ENCODE measurements at places on chromosomes 3 and 15. TPM values are rescaled to one million over a fixed set of nuclear protein-coding genes. Genes with fewer than 3 reads are reported as not detected.

DNA sequence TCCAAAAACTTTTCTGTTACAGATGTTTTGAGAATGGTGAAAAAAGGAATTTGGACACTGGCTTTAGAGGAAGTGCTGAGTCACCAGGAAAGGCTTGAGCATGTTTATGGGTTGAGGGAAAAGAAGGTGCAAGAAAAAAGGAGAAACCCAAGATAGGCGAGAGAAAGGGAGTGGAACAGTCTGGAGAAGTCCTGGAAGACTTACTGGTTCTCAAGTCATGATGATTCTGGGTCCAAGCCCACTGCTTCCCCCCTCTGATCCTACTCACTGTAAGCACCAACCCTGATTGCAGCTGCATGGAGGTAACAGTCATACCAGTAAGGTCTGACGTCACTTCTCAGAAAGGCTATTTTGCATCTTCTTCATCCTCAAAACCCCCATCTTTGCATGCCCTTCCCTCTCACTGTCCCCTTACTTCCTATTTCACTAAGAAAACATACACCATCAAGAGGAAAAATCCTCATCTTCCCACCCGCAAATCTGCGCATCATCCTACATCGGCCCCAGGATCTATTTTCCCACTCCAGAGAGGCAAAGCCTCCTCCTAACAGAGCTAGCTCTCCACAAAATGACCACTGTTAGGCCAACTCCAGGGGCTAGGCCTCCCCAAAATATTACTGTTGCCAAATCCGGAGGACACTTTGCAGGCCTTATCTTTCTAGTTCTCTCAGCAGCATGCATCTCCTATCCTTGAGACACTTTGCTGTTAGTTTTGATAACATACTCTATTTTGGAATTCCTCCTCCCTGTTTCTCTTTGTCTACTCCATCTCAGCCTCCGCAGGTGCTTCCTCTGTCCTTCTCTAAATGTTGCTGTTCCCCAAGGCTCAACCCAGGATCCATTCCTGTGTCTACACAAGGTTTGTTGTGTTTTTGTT lies 3.2 kb upstream of the ATP13A3 start:
- no peak for DNase-seq

Gene AMIGO3
- 0.91 TPM for total RNA-seq

DNA sequence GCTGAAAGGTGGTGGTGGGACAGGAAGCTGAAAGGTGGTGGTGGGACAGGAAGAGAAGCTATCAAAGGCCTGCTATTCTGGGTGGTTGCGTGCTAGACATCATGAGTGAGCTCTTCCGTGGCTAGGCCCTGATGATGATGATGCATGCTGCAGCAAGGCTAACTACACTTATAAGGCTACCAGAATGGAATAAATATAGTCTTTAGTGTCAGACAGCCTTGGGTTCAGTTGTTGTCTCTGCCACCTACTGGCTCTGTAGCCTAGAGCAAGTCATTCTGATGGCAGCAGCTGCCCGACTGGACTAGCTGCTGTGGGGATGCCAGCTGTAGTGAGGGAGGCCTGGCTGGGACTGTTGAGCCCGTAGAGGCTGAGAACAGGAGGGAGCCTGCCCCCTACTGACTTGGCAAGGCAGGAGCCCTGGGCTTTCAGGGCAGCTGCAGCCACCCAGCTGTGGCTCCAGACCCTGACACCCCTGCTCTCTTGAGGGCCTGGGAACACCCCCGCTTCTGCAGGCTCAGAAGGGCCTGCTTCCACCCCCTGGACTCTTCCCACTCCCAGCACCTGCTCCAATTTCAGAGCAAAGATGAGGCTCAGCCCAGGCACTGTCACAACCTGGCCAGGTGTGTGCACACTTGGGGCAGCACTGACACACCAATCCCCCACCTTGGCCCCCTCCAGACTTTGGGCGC lies 21.4 kb upstream of the ZBED2 start:
- DNase-seq = no peak

GRCh38 chr15:67063689-67064606 lies 1.5 kb upstream of the SMAD3 start:
- DNase-seq = no peak

GRCh38 chr3:65200310-65200970 lies 512.6 kb upstream of the ADAMTS9 start:
- DNase-seq = no peak

GRCh38 chr3:107651782-107652181 lies 129.0 kb downstream of the BBX start:
- no peak for DNase-seq

GRCh38 chr3:119586733-119587172 lies 7.5 kb downstream of the ADPRH start:
- no peak for DNase-seq

DNA sequence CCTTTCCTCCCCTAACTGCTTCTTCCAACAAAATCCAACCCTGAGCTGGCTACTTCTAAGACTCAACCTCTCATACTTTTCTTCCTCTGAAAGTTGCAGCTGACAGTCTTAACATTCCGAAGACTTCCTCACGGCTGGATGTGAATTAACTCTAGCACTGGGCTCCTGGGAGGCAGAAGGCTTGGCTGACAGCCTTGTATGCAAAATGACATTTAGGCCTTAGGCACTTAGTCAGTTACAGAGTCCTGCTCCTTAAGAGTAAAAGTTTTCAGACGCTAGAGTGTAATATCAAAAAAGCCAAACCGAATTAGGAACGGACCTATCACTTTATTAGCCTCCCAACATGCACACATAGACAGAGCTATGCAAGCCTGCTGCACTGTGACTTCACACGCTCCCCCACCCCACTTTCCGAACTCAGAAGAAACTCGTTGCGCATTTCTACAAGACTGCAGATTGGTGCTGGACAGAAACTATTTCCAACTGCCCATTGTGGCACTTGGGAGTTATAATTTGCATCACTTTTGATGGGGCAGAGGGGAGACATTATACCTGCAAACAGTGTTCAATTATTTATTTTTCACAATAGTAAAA lies 15.5 kb upstream of the ANXA2 start:
- DNase-seq = no peak

DNA sequence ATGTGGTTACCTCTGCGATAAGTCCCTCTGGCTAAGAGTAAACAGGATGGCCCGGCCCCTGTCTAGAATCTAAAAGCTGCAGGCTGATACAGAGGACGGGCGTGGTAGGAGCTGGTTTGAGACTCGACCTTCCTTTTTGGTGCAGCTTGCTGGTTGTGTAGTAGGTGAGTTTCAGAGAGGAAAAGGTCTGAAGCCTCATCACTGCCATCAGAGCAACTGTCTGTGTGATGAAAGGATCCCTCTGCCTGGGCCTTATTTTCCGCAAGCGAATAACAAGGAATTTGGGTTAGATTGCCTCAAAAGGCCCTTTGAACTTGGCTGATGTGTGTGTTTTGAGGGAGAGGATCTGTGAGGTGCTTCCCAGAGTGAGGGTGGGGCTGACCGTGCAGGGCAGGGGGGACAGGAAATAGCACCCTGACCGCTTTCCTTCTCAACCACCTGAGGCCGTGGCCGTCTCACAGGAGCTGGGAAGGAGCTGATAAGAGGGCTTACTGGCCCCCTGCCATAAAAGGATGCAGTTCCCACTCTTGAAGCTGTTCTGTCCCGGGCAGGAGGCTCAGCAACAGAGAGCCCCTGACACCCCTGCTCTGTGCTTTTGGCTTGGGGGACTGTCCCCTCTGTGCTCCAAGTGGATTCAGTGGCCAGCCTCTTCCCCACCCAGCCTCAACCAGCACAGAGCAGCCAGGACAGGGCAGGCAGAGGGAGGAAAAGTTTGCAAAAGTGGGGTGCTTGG lies 45.6 kb upstream of the TFRC start:
- DNase-seq = no peak

DNA sequence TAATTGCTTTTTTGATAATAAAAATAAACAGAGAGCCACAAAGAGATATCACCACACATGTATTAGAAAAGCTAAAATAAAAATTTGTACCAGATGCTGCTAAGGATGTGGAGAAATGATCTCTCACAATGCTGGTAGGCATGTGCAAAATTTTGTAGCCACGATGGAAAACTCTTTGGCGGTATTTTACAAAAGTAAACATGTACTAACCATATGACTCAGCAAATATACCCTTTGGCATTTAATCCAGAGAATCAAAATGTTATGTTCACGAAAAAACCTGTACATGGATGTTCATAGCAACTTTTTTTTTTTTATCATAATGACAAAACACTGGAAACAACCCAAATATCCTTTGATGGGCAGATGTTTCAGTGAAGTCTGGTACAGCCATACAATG lies 261.2 kb downstream of the LPP start:
- DNase-seq = no peak
